ENCODE measurements at places on chromosomes 16 and 17. TPM values are rescaled to one million over a fixed set of nuclear protein-coding genes. Genes with fewer than 3 reads are reported as not detected.

Gene PIGW
- polyA plus RNA-seq: 3.9 TPM

Gene SPATA32
- polyA plus RNA-seq: 0.07 TPM

Gene TTYH2
- polyA plus RNA-seq: 3.5 TPM

Gene RRN3
- polyA plus RNA-seq: 6.2 TPM

Gene KREMEN2
- polyA plus RNA-seq: 0.07 TPM

Gene TPSD1
- polyA plus RNA-seq: 0.26 TPM

Gene KCNJ18
- not detected for polyA plus RNA-seq

Gene DOC2B
- 4.3 TPM for polyA plus RNA-seq

Gene PIPOX
- 2.9 TPM for polyA plus RNA-seq

Gene AKAP1
- polyA plus RNA-seq: 9.8 TPM

Gene TLCD1
- polyA plus RNA-seq: 10.2 TPM

Gene CYBA
- 63.3 TPM for polyA plus RNA-seq

Gene CORO1A
- 12.2 TPM for polyA plus RNA-seq
